AML-193 (cell line): ENCODE measurements at places on chromosomes 16 and 17.
A peak's percentile ranks its signal among the peaks of the same experiment; 100 is the strongest.

GRCh38 chr17:50326831-50327364 lies 19.0 kb upstream of the XYLT2 start:
- no peak for DNase-seq

DNA sequence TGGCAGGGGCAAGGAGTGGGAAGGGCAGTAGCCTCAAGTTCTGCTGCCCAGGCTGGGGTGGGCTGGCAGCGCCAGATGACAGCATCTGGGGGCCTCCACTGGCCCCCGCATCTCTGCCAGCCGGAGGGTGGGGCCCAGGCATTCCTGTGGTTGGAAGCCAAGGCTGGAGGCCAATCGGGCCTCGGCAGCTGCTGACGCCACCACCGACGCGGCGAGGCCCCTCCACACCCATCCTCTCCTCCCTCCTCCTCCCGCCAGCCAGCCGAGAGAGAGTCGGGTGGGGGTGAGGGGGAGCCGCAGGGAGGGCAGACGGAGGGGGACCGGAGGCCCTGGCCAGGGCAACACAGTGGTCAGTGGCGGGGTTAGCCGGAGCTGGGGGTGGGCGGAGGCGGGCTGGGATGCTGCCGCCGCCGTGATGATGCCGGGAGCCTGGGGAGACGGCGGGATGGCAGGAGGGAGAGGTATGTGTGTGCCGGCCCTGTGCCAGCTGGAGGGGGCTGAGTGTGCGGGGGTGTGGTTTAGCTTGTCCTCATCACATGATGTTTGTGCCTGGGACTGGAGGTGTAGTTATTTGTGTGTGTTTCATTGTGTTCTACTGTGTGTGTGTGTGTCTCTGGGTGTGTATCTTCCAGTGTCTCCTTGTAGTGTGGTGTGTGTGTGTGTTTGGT lies 36.6 kb downstream of the ARHGAP23 start:
- no peak for DNase-seq

GRCh38 chr17:60392845-60393702 lies 1.1 kb upstream of the USP32 start:
- peak; percentile 57 for DNase-seq

- no peak for DNase-seq
These were observed at the start of gene B4GALNT2 for GRCh38 chr17:49132699-49133364. B4GALNT2 (plus strand) TSS chr17:49132769; CDS start chr17:49132793, 24 bp downstream.

- no peak for DNase-seq
These were observed 87.5 kb downstream of the BMERB1 start for GRCh38 chr16:15521758-15522509.

- DNase-seq, result no peak
These were observed 5.0 kb downstream of the CHMP6 start for GRCh38 chr17:80996422-80997305.

GRCh38 chr17:56172517-56172982 lies 19.3 kb downstream of the ANKFN1 start:
- DNase-seq, result no peak

DNA sequence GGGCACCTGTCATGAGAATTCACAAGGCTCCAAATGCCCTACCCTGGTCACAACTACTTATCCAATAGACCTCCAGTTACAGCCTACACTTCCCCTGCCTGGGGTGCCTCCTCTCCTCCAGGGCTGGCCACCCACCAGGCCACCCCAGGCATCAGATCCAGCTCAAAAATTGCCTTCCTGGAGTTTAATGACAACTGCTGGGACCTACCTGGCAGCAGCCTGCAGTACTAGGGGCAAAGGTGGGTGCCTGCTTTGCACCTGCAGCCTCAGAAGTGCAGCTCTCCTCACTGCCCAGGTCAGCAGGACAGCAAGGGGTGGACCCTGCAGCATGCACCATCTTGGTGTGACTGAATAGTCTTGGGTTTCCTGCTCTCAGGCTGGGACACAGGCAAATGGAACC lies 3.6 kb downstream of the GP1BA start:
- no peak for DNase-seq

GRCh38 chr16:3938471-3938842 lies 57.9 kb upstream of the CREBBP start:
- no peak for DNase-seq

- no peak for DNase-seq
These were observed 137.5 kb downstream of the XYLT1 start for GRCh38 chr16:17333229-17333628.

DNA sequence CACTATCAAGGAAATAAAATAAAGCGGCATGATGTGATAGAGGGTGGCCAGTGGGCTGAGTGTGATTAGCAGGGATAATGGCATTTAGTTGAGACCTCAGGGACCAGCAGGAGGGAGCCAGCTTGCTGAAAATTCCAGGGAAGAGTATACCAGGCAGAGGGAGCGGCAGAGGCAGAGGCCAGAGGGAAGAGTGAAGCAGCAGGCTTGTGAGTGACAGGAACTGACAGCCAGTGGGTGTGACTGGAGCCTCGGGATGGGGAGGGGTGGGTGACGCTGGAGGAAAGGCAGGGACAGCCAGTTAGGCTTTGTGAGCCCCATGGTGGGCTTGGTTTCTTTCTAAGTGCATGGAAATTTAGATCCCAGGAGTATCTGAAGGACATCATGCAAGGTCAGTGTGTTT lies 209.7 kb upstream of the CACNG3 start:
- no peak for DNase-seq

DNA sequence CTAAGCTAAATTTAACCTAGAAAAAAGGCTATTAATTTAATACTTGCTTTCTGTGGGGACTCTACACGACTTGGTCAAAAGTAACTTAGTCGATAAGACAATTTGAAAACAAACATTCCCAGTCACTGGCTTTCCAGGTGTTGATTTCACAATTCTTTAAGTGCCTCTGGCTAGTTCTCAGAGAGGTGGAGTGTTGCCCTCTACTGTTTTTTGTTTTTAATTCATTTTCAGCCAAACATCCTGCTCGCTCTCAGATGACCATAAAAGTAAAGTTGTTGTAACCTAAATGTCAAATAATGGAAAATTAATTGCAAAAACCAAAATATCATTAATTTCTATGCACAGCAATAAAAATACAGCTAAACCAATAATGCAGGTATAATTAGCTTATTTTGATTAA lies 107.1 kb downstream of the MYO1D start:
- DNase-seq, result no peak
